Activated CD8-positive, alpha-beta T cell treated with anti-CD3 and anti-CD28 coated beads, Interleukin-2, amount 10 ng/mL, durations not matched to agents 7 days and 5 days (primary cell): ENCODE measurements at places on chromosomes 2 and 18.
A peak's percentile ranks its signal among the peaks of the same experiment; 100 is the strongest.

- H3K27ac ChIP-seq: no peak overlapping the region
- H3K4me3 ChIP-seq: peak overlapping the region; percentile 13
- peaks cover 77% of the 10 kb centered on the region for H3K27me3 ChIP-seq
- no peak for DNase-seq
- peaks cover 21% of the 10 kb centered on the region for H3K4me1 ChIP-seq
These were observed 1.5 kb downstream of the RAX start for GRCh38 chr18:59271606-59272220.

DNA sequence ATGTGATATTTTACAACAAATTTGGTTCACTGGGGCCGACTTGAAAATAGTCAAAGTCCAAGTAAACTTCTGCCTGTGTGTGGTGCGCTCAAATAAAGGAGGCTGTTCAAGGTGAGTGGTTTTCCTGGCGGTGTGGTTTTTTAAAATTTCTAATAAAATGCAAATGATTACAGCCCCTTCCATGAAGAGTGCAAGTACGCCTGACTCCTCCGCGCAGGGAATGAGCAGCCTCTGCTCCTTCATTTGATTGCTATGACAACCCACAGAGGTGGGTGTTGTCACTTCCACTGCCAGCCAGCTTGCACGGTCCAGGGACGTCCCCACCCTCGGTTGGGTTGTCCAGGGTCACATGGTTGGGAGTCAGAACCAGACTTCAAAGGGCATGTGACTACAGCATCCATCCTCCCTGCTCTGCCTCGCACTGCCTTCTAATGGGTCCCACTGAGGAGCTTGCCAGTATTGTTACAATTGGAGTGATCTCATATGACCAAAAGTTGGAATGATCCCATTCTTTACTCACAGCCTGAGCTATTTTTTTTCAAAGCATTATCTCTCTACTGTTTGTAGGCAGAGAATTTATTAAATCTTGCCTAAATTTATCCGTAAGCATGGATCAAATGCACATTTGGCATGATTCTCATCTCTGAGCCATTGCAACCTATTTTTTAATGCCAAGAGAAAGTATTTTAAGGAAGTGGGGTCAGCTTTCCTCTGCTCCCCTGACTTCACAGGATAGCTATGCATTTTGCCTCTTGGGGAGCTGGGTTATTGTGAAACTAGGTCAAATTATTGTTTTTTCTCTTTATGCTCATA is 121.3 kb downstream of the AGAP1 start:
- H3K4me1 ChIP-seq: no peaks in the 10 kb centered on the region
- H3K36me3 ChIP-seq: no peaks in the 10 kb centered on the region
- H3K27ac ChIP-seq: no peak overlapping the region
- H3K4me3 ChIP-seq: no peak overlapping the region
- no peaks in the 10 kb centered on the region for H3K27me3 ChIP-seq

DNA sequence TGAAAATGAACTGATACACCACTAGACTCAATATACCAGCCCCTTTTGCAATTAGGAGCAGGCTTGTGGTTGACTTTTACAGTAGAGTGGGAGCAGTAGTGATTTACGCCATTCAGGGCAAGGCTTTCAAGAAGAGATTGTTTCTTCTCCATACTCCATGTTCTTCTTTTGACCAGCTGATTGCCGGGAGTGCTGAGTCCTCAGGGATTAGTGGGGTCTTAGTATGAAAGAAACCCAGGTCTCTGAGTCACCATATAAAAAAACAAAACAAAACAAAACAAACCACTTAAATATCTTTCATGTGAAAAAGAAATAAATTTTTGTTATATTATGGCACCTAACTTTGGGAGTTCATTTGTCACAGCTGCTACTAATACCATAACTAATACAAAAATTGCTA is 465.6 kb upstream of the TRIB2 start:
- H3K36me3 ChIP-seq: no peaks in the 10 kb centered on the region
- no peak overlapping the region for H3K4me3 ChIP-seq
- H3K4me1 ChIP-seq: no peaks in the 10 kb centered on the region
- DNase-seq: no peak
- H3K27me3 ChIP-seq: peaks cover 5% of the 10 kb centered on the region
- H3K27ac ChIP-seq: no peak overlapping the region

- no peak overlapping the region for H3K27ac ChIP-seq
- H3K27me3 ChIP-seq: peaks cover 5% of the 10 kb centered on the region
- no peak for DNase-seq
- no peaks in the 10 kb centered on the region for H3K4me1 ChIP-seq
- H3K4me3 ChIP-seq: no peak overlapping the region
These were observed 64.0 kb upstream of the SLC14A2 start for GRCh38 chr18:45551142-45551815.

GRCh38 chr2:74328573-74328972 is 14.6 kb downstream of the SLC4A5 start:
- H3K4me1 ChIP-seq: peaks cover 14% of the 10 kb centered on the region
- H3K27ac ChIP-seq: no peak overlapping the region
- DNase-seq: no peak
- no peak overlapping the region for H3K4me3 ChIP-seq
- peaks cover 3% of the 10 kb centered on the region for H3K27me3 ChIP-seq

DNA sequence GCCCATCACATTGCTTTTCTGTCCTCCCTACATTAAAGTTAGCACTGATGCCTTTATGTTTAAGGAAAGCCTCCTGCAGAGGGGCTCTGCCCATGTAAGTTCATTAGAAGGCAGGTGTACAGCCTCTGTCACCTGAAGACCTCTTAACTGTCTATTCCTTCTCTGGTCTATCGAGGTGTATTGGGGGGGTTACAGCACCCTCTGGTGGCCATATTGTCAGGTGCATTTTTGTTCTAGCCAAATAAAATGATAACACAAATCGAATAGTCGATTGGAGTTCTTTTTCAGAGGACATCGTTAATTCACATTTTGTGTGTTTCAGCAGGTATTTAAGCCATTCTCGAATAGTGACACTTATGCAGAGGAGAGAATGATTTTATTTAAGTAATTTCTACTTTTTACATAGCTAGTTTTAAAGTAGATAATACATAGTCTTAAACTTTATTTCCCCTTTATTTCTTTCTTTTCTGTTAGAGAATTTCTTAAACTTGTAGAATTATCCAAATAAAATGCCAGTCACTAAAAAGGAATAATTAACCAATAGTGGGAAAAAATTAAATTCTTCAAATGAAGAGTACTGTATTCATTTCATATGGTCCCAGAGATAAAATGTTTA is 136.8 kb downstream of the NEDD4L start:
- no peaks in the 10 kb centered on the region for H3K36me3 ChIP-seq
- DNase-seq: peak; percentile 73
- H3K4me3 ChIP-seq: no peak overlapping the region
- H3K4me1 ChIP-seq: no peaks in the 10 kb centered on the region
- no peak overlapping the region for H3K27ac ChIP-seq

DNA sequence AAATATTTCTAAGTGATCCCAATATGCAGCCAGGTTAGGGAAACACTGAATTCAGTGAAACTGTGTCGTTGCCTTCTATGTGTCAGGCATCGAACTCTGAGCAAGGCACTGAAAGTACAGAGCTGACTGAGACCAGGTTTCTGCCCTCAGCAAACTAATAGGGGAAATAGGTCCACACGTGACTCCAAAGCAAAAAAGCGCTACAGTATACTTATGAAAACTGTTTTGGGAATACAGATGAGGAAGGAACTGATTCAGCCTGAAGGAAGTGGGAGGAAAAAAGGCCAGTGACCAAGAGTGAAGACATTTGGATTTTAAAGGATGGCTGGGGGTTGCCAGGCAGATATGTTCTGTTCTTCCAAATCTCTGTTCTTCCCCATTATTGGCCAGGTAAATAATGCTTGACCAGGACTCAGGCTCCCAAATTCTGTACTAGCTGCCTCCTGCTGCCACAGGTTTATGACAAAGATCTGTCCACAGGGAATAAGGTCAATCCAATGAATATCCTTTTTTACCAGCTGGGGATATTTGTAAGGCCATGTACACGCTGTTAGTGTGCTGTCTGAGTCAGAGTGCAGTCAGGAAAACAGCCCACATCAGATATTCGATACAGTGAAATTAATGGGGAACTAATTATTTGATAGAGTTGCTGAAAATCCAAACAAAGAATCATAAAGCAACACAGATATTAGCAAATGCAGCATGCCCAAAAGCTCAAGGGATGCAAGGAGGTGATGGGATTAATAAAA is 24.5 kb upstream of the INPP4A start:
- peaks cover 3% of the 10 kb centered on the region for H3K27me3 ChIP-seq
- H3K27ac ChIP-seq: no peak overlapping the region
- no peaks in the 10 kb centered on the region for H3K4me1 ChIP-seq
- H3K4me3 ChIP-seq: no peak overlapping the region
